ENCODE measurements at places on chromosomes 2 and 18. TPM values are rescaled to one million over a fixed set of nuclear protein-coding genes. Genes with fewer than 3 reads are reported as not detected.

Gene IMMT
- total RNA-seq, result 109 TPM

Gene TTC32
- total RNA-seq, result 14.5 TPM

Gene AQP12A
- total RNA-seq, result not detected

Gene ZRANB3
- total RNA-seq, result 4.7 TPM

Gene PDE11A
- total RNA-seq, result 0.43 TPM

Data from A549 treated with AZD2906 at 1 μM for 4 hours (cell line).